ENCODE measurements at places on chromosomes 2 and 18. TPM values are rescaled to one million over a fixed set of nuclear protein-coding genes. Genes with fewer than 3 reads are reported as not detected.

CYP26B1 gene
- 2.2 TPM for total RNA-seq

DNA sequence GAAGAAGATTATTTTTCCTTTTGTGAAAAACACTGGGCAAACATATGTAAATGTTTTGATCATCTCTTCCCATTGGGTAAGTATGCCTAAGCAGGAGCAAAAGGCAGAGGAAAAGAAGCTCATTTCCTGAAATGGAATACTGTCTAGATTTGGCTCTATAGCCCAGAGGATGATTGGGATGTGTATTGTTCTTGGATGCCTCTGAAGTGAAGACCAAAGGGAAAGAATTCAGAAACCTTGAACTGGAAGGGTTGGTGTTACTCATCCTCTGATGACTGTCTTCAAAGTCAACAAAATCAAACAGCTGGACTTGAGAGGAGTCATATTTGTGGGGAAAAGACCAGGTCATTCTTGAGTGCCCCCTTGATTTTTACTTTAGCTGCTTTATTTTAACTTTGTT is 112.6 kb upstream of the NT5C1B start:
- no peak for DNase-seq

MPP4 gene
- not detected for total RNA-seq

KLHL29 gene
- total RNA-seq = 22.3 TPM

GRCh38 chr2:10242451-10242850 is 60.3 kb upstream of the HPCAL1 start:
- no peak for DNase-seq
